ENCODE measurements at places on chromosomes 1 and 21.

DNA sequence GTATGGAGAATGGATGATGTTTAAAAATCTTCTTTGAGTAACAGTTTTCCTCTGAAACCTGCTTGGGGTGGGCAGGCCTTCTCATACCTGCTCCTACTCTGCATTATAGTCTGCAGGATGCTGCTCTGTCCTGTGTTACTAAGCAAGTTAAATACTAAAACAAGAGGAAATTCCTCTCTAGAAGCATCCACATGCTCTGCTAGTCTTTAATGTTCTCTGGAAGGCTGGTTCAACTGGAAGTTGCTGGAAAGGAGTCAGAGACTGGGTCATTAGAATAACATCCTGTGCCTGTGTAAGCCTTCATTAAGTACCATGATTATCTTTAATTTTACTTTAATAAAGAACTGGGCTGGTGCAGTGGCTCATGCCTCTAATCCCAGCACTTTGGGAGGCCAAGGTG, 5.8 kb downstream of the SELP start:
- DNase-seq = no peak

DNA sequence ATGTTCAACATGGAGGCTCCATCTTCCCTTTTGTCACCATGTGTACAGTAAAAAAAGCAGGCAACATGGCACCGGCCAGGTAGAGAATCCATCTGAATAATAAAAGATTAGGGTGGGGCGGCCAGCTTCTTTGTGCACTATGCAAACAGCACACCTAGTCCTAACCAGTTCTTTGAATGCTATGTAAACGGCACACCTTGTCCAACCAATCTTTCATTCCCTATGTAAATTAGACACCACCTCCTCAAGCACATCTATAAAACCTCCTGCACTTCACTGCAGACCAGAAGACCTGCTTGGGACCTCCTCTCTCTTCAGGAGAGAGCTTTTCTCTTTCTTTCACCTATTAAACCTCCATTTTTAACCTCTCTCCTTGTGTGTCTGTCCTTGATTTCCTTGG, 28.2 kb downstream of the TFB2M start:
- no peak for DNase-seq

- no peak for DNase-seq
Observed at GRCh38 chr1:3683992-3684391, 31.7 kb downstream of the TP73 start.

GRCh38 chr1:31581821-31582810, 5.8 kb downstream of the TINAGL1 start:
- DNase-seq = no peak

DNA sequence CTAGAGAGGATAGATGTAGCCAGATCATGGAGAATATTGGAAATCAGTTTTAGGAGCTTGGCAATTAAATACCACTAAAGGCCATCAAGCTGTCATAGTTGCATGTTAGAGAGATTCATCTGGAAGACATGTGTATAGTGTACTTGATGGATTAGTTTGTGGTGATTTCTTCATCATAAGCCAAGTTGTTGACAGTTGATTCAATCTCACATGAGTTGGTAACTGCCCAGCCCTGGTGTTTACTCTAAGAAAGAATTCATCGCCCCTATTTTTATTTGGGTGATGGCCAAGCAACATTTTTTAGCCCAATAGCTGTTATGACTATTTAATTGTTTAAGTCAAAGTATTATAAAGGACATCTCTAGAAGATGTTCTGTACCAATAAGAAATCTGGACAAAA, 737.6 kb downstream of the PLA2G4A start:
- no peak for DNase-seq

DNA sequence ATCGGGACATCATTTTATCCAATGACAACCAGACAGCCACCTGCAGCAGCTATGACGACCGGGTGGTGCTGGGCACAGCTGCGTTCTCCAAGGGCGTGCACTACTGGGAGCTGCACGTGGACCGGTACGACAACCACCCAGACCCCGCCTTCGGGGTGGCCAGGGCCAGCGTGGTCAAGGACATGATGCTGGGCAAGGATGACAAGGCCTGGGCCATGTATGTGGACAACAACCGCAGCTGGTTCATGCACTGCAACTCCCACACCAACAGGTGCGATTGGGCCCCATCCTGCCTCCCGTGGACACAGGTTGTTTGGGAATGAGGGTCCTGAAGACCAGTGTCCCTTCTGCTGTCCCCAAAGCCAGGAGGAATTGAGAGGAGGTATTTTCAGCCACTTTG, 32.0 kb upstream of the GNPAT start:
- DNase-seq = no peak

DNA sequence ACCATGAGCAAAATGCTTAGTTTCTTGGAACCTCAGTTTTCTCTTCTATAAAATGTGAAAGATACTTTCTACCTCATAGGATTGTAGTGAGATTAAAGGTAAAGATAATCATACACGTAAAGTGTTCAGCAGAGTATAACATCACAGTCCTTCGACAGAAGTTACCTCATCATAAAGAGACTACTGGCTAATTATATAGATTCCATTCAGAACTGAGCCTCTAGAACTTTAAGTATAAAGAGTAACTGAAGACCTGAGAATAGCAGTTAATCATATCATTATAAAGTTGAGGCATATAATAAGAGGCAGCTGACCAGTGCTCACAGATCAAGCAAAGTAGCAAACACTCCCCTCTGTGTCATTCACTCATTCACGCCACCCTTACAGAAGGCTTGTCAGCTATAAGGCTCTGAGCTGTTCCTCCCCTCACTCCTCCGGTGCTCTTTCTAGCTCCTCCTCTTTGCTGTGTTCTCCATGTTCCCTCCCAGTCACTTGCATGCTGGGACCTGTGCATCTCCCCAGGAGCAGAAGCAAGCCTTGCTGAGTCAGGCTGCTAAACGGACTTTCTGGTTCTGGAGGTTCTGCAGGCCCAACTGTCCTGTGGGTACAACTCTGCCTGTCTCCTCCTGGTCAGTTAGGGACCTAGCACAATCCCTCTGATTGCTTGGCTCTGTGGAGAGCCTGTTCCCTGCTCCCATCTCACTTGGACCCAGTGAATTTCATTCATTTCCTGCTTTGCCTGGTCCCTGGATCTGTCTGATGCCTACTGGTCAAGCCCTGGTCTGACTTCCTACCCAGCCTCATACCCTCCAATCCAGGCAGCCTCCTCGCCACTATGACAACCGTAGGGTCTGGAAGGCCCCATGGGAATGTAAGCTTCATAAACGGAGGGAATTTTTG, 28.3 kb upstream of the LY9 start:
- DNase-seq = no peak

- DNase-seq = no peak
Observed at GRCh38 chr21:44962403-44962966, 22.7 kb downstream of the SLX9 start.

DNA sequence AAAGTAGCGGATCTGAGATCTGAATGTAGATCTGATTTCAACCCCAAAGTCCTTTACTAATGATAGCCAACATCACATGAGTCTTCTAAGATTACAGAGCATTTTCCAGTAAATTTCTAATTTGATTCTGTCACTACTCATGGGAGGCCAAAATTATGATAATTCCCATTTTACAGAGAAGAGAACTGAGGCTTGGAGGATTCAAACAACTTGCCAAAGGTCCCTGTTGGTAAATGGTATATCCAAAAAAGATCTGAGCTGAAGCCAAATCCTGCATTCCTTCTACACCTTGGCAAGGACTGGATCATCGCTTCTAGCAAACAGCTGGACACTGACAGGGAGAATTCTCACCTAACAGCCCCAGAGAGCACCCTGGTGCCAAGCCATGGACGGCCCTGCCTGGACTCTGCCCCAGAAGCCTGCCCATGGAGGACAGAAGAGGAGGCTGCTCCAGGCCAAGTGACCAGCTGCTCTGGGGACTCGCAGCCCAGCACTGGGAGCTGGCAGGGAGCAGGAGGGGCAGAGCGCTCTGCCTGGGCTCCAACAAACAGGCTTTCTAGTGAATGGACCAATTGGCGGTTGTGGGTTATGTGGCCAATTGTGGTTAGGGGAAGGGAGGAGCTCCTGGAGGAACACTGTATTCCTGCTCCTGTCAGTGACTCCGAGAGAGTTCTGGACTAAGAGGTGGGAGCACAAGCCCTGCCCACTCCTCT, 6.4 kb upstream of the CSF1 start:
- DNase-seq = no peak

- DNase-seq = no peak
Observed at GRCh38 chr1:169363046-169363730, 4.4 kb downstream of the NME7 start.

DNA sequence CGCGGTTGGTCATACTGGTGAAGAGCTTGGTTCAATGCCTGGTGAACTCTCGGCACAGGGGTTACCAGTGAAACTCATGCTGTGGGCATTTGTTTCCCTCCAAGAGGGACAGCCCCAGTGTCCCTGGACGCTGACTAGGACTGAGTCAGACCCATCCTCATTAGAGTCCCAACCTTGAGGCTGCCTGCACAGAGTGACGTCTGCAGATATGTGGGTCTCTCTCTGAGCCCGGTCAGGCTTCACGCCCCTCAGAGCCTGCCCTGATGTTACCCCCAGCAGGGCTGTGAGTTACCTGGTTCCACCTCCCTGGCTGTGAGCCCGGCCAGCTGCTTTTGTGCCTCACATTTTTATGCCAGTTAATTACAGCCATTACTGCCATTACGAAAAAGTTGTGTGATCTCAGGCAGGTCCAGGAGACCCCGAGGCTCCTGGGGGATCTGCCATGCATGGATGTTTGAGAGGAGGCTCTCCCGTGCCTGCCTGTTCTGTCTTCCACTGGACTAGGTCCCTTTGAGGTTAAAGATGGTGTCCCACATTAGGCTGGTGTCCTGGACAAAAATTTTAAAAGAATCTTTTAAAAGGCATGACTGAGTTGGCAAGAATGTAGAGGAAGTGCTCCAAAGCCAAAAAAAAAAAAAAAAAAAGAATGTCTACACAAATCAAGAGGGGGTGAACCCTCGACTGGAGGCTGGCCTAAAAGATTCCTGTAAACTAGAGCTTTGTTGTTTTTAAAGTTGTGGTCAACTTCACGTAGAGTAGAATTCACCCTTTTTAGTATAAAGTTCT, 36.6 kb upstream of the PADI1 start:
- peak; percentile 13 for DNase-seq

DNA sequence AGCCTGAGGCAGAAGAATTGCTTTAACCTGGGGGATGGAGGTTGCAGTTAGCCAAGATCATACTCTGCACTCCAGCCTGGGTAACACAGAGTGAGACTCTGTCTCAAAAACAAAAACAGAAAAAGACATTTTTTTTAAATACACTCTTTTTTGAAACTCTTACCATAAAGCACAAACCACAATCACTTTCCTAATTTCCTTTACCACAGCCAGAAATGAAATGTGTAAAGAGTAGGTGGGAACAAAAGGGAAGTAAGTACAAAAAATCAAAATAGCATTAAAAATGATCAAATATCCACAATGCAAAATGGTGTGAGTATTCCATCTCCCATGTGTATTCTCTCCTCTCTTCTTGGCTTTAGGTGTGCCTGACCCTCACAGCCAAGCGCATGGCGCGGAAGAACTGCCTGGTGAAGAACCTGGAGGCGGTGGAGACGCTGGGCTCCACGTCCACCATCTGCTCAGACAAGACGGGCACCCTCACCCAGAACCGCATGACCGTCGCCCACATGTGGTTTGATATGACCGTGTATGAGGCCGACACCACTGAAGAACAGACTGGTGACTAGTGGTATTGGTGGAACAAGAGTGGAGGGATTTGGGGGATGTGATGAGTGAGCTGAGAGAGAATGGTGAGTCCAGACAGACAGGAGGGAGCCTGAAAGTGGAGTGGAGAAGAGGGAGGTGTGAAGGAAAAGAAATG, 14.9 kb downstream of the ATP1A4 start:
- no peak for DNase-seq

DNA sequence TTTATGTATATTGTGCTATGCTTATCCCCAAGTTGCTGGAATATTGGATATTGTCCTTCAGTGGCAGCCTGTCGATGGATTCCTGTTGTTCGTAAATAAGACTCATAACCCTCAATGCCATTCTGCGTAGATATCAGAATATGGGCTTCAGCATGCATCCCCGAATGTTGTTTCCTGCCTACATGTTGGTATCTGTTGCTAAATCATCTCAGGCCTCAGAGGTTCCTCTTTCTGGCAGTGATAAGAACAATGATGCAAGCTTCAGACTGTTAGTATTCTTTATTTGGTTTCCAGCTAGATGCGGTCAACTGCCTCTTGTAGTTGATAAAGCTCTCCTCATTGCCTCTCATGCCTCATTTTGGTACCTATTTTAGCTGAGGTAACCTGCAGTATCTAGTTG, 2082.6 kb downstream of the MRPL39 start:
- no peak for DNase-seq

DNA sequence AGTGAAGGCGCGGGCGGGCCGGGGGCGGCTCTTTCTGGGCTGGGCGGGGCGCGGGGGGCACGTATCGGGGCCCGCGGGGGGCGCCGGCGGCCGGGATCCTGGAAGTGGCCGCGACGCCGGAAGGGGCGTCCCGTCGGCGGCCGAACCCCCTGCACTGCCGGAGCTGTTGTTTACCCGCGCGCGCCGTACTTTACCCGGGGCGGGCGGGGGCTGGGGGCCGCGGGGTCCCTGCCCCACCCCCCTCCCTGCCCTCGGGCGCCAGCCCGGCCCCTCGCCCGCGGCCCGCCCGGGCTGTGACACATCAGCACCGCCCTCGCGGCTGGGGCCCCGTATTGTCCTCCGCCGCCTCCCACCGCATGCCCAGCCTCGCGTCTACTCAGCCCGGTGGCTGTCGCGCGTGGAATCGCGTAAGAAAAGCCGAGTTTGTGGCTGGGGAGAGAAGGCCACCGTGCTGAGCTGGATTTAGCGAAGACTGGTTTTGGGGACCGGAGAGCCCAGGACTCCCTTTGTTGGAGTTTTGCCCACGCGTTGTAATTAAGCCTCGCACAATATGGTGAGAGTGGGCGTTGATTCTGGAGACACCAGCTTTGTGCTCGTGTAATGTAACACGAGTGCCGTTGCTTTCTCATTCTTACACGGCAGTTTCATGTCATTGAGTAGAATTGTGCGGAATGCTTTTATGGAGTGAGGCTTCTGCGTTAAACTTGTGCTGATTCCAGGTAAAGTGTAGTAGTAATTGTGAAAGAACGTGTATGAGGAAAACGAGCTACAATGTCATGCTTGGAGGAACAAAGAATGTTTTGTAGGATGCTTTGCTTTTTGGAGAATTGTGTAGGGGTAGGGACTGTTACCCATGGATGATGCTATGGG, 559 bp downstream of the BACH1 start:
- peak; percentile 48 for DNase-seq

GRCh38 chr21:44823179-44823660, 5.4 kb upstream of the SUMO3 start:
- no peak for DNase-seq

DNA sequence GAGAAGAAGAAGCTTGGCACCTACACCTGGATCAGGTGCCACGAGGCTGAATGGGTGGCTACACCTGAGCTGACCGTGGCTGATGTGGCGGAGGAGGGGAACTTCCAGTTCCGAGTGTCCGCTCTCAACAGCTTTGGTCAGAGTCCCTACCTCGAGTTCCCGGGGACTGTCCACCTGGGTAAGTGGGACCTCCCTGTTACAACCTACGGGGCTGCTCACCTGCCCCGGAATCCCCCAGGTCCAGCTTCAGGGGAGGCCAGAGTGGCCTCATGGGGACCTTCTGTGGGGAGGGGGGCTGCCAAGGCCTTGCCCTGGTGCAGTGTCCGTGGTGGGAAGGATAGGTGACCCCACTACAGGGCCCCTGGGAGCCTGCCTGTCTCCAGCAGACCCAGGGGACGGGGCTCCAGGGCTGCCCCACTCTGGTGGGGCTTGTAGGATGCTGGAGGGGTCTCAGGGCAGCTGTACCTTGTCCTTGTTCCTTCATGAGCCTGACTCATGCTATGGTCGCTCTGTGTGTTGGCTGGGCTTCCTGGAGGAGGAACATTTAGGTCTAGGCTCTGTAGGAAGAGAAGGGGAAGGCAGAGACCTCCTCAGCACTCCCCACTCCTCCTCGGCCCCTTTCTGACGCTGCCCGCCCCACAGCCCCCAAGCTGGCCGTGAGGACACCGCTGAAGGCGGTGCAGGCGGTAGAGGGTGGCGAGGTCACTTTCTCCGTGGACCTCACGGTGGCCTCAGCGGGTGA, 7.2 kb downstream of the OBSCN start:
- no peak for DNase-seq

All from Calu3 (cell line).